Spleen (tissue), 13 donors: ENCODE measurements at places on chromosomes 5 and 9. TPM values are rescaled to one million over a fixed set of nuclear protein-coding genes. Genes with fewer than 3 reads are reported as not detected.

The OSMR gene
- total RNA-seq: 69.7 TPM

DNA sequence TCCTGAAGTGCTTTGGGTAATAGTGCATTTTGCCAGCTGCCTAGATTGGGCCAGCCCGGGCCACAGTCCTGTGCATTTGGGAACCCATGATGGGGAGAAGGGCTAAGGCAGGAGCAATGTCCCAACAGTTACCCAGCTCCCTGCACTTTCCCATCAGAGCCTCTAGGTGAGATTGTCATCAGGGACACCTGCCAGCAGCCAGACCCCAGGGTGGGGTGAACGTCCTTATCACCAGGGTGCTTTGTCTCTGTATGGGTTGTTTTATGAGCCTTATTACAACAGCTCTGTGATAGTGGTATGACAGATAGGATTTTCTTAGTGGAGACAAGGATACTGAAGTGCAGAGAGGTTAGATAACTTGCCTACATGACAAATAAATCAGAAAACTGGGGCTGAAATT is 365.7 kb downstream of the OSTF1 start:
- DNase-seq: no peak

DNA sequence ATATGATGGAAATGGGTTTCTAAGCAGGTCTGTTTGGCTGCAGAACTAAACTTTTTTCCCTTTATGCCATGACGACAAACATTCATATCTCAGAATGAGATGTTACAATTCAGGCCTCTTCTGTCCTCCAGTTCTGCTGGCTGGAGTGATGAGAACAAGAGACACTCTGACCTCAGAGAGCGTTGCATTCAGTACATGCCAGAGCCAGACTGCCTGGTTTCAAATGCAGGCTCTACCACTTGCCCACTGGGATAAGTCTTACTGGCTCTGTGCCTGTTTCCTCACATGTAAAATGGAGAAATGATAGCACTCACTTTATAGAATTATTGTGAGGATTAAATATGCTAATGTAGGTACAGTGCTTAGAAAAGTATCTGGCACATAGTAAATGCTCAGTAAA is 24.8 kb upstream of the TOMM5 start:
- DNase-seq: no peak

DNA sequence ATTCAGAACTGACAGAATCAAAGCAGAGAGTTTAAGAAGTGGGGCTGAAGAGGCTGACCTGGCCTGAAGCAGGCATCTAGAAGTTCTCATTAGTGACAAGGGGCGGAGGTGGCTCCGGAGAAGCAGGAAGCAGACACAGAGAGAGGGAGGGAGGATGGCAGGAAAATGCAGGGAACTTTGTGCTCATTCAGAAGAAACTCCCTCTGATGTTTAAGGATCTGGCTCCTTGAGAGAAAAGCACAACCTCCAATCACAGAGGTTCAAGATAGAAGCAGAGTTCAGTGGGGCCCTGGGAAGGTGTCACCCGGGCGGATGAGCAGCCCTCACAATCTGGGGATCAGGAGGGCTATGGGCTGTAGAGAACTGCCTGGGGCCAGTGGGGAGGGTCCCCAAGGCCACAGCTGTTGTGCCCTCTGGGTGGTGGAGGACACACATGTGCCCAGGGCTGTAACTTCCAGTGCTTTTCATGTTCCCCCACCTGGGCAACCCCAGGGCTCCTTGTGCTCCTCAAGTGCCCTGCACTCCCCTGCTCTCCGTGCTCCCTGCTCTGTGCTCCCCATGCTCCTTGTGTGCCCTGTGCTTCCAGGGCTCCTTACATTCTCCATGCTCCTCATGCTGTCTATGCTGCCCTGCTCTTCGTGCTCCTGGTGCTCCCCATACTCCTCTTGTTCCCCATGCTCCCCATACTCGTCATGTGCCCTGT is 51.4 kb downstream of the TRIP13 start:
- DNase-seq: no peak
